ENCODE measurements at places on chromosomes 5 and 9.

DNA sequence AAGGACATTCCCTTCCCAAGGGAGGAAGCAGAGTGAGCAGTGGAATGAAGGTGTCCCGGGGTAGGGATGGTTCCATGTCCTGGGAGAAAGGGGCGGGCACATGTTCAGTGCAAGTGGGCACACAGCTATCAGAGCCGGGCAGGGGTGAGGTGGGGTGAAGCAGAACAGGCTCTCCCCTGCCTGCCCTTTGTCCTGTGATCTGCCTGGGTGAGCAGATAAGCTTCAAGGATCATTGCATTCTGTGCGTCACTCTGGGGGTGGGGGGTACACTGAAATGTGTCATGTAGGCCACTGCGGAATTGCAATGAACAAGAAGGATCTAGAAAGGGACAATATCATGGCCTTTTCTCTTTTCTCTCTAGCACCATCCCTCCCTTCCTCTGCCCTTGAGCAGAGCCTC, 61.7 kb upstream of the SHB start:
- no peak for DNase-seq

DNA sequence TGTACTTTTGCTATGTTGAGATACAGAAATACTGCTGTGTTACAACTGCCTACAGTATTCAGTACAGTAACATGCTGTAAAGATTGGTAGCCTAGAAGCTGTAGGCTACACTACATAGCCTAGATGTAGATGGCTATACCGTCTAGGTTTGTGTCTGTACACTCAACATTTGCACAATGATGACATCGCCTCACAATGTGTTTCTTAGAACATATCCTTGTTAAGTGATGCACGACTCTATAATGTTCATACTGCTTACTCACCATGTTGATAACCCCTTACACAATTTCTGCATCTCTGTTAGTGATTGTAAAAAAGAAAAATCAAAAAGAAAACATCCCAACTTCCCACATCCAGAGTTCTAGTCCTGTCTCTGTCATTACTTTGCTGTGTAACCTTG, 450.0 kb downstream of the CCDC171 start:
- DNase-seq = no peak

- no peak for DNase-seq
Observed at GRCh38 chr5:34827588-34828506, 11.1 kb upstream of the TTC23L start.

- no peak for DNase-seq
Observed at GRCh38 chr5:175121457-175121856, 322.5 kb downstream of the DRD1 start.

GRCh38 chr9:24590432-24590831, 44.7 kb upstream of the IZUMO3 start:
- no peak for DNase-seq

DNA sequence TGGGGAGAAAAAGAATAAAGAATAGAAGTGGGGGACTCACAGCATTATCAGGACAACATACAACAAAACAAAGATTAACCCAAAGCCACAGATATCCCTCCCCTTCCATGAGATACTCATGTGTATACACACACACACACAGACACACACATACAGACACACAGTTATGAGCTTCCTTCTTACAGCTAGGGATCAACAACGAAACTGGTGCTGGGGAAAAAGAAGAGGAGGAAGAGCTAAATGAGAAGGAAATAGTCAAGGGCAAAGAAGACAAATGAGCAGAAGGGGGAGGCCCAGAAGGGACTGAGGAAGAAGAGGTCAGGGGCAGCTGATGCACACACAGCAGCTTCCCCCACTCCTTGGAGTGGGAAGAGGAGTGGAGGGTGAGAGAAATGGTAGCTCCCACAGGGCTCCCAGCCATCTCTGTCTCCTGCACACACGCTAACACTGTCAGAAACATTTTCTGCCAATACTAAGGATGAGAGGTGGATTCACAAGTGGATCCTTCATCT, 66.2 kb downstream of the SIL1 start:
- no peak for DNase-seq

- DNase-seq = no peak
Observed at GRCh38 chr5:131968396-131968954, 23.0 kb upstream of the MEIKIN start.

DNA sequence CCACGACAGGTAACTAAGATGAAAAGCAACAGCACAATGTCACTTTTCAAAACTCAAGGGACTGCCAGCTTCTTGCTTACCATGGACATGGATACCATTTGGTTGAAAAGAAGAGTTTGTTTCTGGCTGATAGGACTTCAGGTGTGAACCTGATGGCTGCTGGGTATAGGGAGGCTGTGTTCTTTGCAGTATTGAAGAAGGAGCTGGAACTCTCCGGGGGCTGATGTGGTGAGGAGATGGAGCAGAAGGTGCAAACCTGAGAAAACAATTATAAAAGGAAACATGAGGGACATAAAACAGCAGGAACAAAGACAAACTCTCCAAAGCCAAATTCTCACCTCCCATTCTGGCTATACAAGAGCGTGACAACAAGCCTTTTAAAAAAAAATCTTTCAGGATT, 330.1 kb upstream of the RFX3 start:
- no peak for DNase-seq

GRCh38 chr5:173742432-173742816, 126.0 kb upstream of the BOD1 start:
- no peak for DNase-seq

GRCh38 chr5:158388021-158388420, 529.1 kb upstream of the CLINT1 start:
- DNase-seq = no peak

DNA sequence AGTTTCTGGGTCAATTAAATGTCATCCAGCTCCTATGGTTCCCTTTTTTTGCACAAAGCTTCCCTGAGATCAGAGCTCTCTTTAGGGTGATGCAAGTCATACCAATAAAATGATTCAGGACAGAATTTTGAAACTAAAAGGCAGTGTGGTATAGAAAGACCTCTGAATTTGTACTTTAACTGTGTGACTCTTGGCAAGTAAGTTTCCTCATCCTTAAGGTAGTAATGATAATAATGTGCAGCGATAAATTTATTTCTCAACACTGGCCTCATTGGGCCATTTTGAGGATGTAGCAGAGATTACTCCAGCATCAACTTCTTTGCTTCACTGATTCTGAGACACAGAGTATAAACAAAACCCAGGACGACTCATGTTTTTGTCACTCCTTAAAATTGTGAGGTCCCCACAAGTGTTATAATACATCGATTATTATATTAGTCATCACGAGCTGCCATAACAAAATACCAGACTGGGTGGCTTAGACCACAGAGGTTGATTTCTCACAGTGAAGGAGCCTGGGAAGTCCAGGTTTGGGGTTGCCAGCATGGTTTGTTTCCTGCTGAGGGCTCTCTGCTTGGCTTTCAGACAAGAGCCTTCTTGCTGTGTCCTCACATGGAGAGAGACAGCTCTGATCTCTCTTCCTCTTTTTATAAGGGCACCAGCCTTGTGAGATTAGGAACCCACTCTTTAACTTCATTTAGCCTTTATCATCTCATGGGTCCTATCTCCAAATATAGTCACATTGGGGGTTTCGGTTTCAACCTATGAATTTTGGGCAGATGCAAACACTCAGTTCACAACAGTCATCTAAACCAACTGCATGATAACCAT, 293.0 kb downstream of the ZNF608 start:
- no peak for DNase-seq

- DNase-seq = no peak
Observed at GRCh38 chr9:32434892-32435291, 50.4 kb downstream of the ACO1 start.

GRCh38 chr9:32264170-32264864, 120.1 kb upstream of the ACO1 start:
- DNase-seq = no peak

GRCh38 chr5:55289808-55290207, 17.7 kb downstream of the DHX29 start:
- no peak for DNase-seq

GRCh38 chr9:130426883-130427282, 17.9 kb upstream of the ASS1 start:
- no peak for DNase-seq

- no peak for DNase-seq
Observed at GRCh38 chr9:122754825-122755224, 12.7 kb downstream of the OR1L6 start.

GRCh38 chr9:79165020-79165780, 406.6 kb upstream of the TLE4 start:
- no peak for DNase-seq

DNA sequence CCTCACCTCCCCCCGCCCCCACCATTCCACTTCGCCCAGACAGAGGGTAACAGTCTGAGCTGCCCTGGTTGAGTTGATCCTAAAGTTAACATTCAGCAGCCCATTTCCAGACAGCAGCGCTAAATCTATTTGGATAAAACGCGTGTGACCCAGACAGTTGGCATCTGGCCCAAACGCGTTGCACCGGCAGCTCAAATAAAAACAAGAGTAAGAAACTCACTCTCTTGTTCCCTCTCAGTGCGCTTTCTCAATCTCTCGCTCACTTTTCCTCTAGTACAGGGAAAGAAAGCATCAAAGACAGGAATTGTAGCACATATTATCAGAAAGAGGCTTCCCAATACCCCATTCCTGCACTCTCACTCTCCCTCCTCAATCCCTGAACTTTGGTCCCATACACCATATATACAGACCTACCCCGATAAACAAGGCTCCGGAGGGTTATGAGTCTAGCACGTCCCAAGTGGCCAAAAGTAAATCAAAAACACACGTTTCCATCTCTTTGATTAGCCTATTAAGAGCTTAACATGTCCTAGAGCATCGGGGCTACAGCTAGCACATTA, 1.3 kb downstream of the ADAMTS6 start:
- no peak for DNase-seq

DNA sequence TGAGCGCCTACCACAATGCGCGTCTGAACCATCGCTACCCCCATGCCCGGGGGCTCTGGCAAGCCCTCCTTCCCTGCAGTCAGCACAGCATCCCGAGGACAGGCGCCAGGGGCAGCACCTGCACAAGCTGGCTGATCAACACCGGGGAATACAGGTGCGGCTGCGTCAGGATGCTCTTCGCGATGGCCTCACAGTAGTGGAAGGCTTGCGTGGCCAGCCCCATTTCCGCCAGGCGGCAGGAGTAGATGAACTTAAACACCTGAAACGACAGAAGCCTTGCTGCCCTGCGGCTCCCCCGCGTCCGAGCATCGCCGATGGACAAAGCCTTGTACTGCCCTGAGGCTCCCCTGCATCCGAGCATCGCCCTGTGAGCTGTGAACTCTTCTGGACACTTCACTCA, 17.7 kb upstream of the INPP5E start:
- DNase-seq = no peak

GRCh38 chr9:116998305-116998704, 311.2 kb downstream of the TRIM32 start:
- no peak for DNase-seq

DNA sequence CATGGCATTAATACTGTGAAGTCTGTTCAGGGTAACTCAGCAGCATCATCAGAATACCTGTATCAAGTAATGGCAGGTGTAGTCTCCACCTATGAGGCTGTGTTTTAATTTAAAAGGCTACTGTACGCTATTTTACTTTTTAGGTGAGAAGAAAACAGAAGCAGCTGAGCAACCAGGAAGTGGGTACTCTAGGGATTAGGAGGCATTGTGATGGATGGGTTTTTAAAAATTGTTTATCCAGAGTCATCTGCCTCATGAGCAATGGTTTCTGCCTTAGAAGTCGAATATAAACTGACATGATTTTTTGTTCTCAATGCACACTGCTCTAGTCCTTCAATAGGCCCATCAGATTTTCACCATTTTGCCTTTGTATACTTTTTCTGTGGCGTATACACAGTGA, 42.6 kb downstream of the PSIP1 start:
- DNase-seq = no peak

DNA sequence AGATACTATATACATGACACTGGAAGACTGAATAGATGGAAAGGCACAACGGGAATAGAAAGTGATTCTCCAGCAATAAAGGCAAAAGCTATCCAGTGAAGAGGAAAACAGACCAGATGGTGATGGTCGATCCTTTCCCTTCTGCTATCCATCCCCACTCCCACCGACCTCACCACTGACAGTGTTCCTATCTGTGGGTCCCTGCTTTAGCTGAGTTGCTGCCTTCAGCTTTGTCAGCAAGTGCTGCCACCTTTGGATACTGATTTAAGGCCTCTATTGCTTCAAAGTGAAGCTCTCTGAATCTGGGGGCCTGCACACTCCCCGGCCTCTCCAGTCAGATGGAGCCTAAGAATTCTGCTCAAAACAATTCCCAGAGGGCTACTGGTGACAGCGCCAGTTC, 32.3 kb downstream of the EPB41L4A start:
- no peak for DNase-seq

- DNase-seq = no peak
Observed at GRCh38 chr9:69071059-69071458, 35.5 kb downstream of the FXN start.

DNA sequence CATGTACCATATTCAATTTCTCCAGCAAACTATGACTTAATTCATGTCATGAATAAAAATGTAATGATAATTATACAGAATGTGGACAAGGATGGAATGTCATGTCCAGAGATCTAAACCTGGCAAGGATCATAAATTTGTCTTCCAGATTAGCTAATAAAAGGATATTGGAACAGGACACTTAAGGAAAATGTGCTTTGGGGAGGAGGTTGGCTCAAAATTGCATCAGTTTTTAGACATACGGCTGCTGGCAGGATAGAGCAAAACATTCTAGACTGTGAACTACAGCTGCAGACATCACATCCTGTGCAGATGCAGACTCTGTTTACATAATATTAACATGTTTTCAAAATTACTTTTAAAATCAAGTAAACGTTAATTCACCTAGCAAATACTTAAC, 248.4 kb downstream of the TLR4 start:
- DNase-seq = no peak

- DNase-seq = no peak
Observed at GRCh38 chr5:72633649-72634048, 126.4 kb upstream of the ZNF366 start.

- no peak for DNase-seq
Observed at GRCh38 chr5:142118155-142118686, 9.6 kb downstream of the NDFIP1 start.

GRCh38 chr9:37968228-37968701, 64.3 kb upstream of the SLC25A51 start:
- DNase-seq = no peak

DNA sequence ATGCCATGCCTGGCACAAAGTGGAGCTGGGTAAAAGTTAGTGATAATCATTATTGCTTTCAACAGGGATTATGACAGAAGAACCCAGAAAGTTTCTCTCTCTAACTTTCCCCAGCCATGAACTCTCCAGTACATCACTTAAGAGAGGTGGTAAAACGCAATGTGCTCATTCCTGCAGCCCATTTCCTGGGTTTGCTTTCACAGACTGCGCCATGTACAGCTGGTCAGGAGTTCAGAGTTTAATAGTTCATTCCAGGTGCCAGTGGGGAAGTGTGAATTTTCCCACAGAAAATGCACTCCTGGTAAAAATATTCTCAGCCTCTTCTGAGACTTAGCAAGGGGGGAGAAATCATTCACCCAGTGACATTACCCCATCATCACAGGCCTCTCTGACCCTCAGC, 35.5 kb downstream of the ADAM19 start:
- no peak for DNase-seq

Data from SIG-M5 (cell line).